ENCODE measurements at places on chromosomes 1 and 21.
A peak's percentile ranks its signal among the peaks of the same experiment; 100 is the strongest.

GRCh38 chr1:54701996-54702395 lies 13.7 kb upstream of the TTC4 start:
- DNase-seq = no peak

- DNase-seq = peak; percentile 87
These were observed 33.7 kb downstream of the PSEN2 start for GRCh38 chr1:226903819-226904716.

- no peak for DNase-seq
These were observed 1522.3 kb upstream of the TPTE start for GRCh38 chr21:8998946-8999681.

- no peak for DNase-seq
These were observed 1587.3 kb downstream of the NCAM2 start for GRCh38 chr21:22585558-22585957.

- peak; percentile 84 for DNase-seq
These were observed 2.0 kb upstream of the LIN28A start for GRCh38 chr1:26408604-26409003.

DNA sequence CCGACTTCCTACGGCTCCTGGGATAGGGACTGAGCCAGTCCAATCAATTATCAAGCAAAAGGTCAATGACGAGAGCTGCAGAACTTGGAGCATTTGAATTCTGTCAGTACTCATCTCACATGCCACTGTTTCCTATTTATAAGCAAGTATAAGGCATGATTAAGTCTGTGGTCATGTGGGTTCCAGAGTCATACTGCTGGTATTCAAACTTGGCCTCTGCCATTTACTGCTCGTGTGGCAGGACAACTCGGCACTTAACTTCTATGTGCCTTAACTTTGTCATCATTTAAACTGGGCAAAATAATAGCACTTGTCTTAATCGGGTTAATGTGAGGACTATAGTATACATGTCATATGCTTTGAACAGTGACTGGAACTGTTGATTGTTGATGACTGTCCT lies 44.9 kb upstream of the TNFSF18 start:
- peak; percentile 45 for DNase-seq

GRCh38 chr1:174204697-174205308 lies 45.5 kb downstream of the RABGAP1L start:
- DNase-seq = no peak

- peak; percentile 30 for DNase-seq
These were observed 63.3 kb upstream of the LRRC8D start for GRCh38 chr1:89757532-89757931.

GRCh38 chr1:31798433-31799195 lies 17.2 kb downstream of the SPOCD1 start:
- peak; percentile 82 for DNase-seq

DNA sequence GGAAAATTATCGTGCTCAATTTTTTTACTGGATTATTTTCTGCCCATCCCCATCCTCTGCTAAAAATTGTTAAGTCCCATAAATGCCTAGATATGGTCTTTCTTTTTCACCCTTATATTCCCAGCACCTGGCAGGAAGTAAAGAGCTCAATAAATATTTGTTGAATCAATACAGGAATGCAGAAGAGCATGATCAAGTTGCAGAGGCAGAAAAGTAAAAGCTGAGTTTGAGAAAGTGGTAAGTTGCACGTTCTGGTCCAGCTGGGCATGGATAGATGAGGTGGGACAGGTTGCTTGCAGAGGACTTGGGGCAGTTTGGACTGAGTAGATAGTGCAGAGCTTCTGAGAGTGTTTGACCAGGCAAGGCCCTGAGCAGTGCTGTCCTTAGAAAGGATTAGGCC lies 40.1 kb downstream of the ZNF281 start:
- DNase-seq = no peak

DNA sequence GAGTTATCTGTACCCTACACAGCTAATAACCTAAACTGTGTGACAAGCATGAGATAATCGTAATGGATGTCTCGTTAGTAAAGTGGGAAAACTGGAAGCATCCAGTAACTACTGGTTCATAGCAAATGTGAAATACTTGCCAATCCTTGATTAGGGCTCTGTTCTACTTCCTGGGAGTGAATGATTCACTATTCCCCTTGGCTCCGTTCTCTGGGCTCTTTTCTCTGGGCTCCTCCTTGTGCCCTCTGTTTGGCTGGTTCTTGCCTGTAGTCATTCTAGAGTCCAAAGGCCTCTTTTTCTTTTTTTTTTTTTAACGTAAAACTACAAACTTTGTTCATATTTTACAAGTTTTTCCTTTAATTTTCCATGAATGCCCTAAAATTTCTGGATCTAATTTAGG lies 465.8 kb upstream of the PLXNA2 start:
- no peak for DNase-seq

GRCh38 chr1:81312272-81312754 lies 488.4 kb upstream of the ADGRL2 start:
- no peak for DNase-seq

GRCh38 chr21:37393786-37394185 lies 27.2 kb downstream of the DYRK1A start:
- DNase-seq = no peak

GRCh38 chr1:156740237-156740740 lies 599 bp downstream of the MRPL24 start:
- DNase-seq = no peak

GRCh38 chr1:3029481-3029961 lies 8.3 kb downstream of the ACTRT2 start:
- DNase-seq = no peak

DNA sequence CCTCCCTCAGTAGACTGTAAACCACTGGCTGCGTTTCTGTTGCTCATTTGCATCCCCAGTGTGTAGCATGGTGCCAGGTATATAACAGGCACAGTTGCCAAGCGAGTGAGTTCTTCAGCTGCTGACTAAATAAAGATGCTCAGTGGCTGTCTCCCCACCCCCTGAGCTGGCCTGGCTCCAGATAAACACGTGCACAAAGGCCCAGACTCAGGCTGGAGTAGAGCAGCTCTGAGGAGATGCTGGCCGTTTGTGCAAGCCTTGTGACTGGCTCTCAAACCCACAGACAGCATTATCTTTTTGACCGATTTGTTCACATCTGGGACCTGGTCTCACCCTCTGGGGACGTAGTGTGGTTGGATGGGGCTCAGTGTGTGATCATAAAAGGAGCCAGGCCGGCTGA lies 7.1 kb downstream of the CHRNB2 start:
- DNase-seq = peak; percentile 27

- no peak for DNase-seq
These were observed 350.5 kb upstream of the PRMT6 start for GRCh38 chr1:106705971-106706370.

- DNase-seq = no peak
These were observed 2.6 kb downstream of the CAPN8 start for GRCh38 chr1:223662943-223663342.

GRCh38 chr1:75265792-75266191 lies 131.6 kb downstream of the LHX8 start:
- peak; percentile 60 for DNase-seq

DNA sequence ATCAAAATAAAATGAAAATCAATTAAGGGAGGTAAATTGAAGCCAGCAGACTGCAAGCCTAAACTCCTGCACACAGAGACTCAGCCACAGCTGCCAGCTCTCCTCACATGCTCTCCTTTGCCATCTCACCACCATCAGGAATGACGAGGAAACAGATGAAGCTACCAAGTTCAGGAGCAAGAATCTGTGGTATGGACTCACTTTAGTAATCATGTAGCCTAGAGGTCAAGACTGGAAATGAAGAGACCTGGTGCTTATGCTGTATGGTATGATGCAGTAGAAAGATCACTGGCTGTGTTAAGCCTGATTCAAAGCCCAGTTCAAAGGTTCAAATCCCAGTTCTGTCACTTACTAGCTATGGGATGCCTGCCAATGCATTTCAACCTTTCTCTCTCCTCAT lies 78.9 kb upstream of the CAMK1G start:
- no peak for DNase-seq

GRCh38 chr1:228000836-228001563 lies 5.8 kb upstream of the WNT3A start:
- DNase-seq = no peak

GRCh38 chr1:62093261-62093660 lies 101.4 kb upstream of the L1TD1 start:
- no peak for DNase-seq

DNA sequence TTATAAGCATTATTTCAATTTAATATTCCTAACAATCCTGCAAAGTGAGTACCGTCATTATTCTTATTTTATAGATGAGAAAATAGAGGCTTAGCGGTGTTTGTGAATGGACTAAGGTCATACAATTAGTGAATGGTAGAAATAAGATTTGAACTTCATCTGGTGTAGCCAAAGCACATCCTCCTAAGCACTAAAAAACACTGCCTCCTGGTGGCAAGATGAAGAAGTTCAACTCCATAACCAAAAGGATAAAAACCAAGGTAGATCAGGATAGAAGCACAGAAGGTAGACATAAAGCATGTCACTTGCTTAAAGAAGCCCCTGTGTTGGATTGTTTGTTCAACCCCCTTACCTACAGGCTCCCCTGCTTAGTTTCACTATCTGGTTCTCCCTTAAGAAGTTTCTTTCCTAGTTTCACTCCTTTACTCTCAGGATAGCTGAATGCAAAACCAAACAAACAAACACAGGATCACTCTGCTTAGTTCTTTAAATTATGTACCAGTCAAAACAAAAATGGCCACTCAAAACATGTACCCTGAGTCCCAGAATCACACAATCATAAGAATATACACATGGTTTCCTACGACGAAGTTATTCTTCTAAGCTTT lies 12.7 kb upstream of the AIM2 start:
- DNase-seq = no peak

GRCh38 chr1:164058198-164058597 lies 500.8 kb upstream of the PBX1 start:
- DNase-seq = no peak

GRCh38 chr1:113983391-113983790 lies 4.1 kb downstream of the OLFML3 start:
- DNase-seq = no peak

DNA sequence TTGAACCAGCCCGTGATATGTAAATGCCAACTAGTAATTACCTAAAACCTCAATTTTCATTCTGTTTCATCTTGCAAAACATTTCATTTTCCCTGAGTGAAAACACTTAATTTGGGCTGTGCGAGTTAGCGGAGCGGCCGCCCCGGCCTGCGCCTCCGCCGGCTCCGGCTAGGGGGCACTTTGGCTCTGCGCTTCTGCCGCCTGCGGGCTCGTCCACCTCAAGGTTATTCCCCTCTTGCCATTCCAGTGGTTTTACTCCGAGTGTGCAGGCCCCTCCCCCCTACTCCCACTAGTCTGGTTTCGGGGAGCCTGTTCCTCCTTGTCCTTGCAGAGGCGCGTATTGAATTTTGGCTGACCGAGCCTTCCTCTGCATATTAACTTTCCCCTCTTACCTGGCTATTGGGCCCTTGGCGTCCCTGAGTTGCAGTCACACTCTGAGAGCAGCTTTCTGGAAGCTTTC lies 55.6 kb downstream of the PEX14 start:
- peak; percentile 63 for DNase-seq

DNA sequence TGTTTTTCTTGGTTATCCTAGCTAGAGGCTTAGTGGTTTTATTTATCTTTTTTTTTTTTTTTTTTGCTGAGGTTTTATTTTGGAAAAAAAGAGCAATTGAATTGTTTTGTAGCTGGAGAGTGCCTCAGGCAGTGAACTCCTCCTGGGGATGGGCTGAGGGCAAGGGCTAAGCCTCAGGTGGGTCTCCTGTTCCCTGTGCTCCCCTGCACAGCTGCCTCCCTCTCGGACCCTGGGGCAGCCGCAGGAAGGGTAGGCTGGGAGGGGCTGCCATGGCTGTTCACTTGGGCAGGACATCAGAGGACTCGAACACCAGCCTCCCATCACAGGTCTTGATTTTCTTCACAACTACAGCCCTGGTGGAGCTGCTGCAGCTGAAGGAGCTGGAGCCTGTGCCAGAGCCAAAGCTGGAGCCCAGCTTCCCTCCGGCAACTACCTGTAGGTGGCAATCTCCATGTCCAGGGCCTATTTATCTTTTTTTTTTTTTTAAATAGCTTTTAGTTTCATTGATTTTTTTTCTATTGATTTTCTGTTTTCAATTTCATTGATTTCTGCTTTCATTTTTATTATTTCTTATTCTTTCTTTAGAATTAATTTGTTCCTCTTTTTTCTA lies 28.9 kb downstream of the LEPR start:
- DNase-seq = no peak

DNA sequence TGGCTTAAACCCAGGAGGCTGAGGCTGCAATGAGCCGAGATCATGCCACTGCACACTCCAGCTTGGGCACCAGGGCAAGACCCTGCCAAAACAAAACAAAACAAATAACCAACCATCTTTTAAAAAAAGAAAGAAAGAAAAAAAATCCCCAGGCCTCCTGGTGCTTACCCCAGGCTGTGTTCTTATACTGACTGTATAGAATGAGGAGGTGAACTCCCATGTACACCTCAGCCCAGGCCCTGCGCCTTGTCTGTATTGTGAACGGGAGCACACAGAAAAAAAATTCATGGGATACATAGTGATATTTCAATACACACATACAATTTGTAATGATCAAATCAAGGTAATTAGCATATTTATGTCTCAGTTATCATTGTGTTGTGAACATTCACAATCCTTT lies 14.1 kb downstream of the RPL5 start:
- no peak for DNase-seq

- no peak for DNase-seq
These were observed 854.4 kb downstream of the LTN1 start for GRCh38 chr21:28138272-28138671.

DNA sequence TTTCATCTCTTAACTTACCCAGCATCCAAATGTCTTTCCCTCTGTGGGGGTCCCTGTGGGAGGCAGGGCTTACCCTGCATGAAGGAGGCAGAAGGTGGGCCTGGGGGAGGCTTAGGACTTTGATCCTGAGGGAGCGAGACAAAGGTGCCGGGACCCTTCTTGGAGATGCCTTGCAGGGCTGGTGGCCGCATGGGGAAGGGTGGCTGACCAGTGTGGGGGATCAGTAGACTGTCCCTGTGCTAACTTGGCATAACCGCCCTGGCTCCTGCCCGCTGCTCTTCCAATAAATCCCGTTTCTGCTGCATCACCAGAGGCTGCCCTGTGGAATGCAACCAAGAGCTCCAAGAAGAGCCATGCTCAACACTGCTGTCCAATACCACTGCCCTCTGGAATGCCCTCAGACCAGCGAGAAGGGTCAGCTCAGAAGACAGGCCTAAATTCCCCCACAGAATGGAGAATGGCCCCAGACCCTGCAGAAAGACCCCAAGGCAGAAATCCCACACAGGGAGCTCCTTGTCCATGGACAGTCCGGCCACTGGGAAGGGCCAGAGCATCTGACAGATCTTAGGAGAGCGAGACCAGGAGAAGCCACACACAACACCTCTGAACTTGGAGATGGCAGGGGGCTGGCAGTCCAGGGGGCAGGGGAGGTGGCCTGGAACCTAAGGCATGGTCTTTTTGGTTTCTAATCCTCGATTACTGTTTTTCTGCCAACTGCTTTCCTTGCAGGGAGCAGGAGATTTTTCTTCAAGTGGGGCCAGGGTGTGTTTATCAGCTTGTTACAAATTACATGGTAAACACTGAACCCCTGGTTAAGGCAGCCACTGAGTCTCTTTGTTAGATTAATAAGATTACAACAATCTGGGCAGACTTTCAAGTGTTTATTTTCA lies 46.7 kb upstream of the DMRTB1 start:
- DNase-seq = no peak

- no peak for DNase-seq
These were observed 6.4 kb downstream of the BCAR3 start for GRCh38 chr1:93675271-93675670.

GRCh38 chr1:223358826-223359225 lies 5.2 kb downstream of the SUSD4 start:
- DNase-seq = no peak
